B cell (primary cell): ENCODE measurements at places on chromosomes 7 and 10. TPM values are rescaled to one million over a fixed set of nuclear protein-coding genes. Genes with fewer than 3 reads are reported as not detected.

ADAMTS14 gene
- polyA plus RNA-seq = not detected in 2 replicates

- DNase-seq = no peak
Measured at GRCh38 chr10:113993489-113993991, 50.1 kb upstream of the ADRB1 start.

- DNase-seq = peak; percentile 80
Measured at GRCh38 chr7:131109759-131110296, 217.8 kb upstream of the MKLN1 start.

GRCh38 chr7:80940539-80941207, 21.8 kb upstream of the SEMA3C start:
- no peak for DNase-seq

HOXA4 gene
- 0.30 TPM in 1 of 2 replicates, not detected in the other for polyA plus RNA-seq

GRCh38 chr7:46385662-46386309, 464.7 kb upstream of the IGFBP3 start:
- no peak for DNase-seq

LEP gene
- polyA plus RNA-seq = not detected in 2 replicates

CNTNAP2 gene
- polyA plus RNA-seq = 0.59 and 16.6 TPM in 2 replicates

GRCh38 chr7:94374231-94374630, 20.5 kb upstream of the COL1A2 start:
- no peak for DNase-seq

DNA sequence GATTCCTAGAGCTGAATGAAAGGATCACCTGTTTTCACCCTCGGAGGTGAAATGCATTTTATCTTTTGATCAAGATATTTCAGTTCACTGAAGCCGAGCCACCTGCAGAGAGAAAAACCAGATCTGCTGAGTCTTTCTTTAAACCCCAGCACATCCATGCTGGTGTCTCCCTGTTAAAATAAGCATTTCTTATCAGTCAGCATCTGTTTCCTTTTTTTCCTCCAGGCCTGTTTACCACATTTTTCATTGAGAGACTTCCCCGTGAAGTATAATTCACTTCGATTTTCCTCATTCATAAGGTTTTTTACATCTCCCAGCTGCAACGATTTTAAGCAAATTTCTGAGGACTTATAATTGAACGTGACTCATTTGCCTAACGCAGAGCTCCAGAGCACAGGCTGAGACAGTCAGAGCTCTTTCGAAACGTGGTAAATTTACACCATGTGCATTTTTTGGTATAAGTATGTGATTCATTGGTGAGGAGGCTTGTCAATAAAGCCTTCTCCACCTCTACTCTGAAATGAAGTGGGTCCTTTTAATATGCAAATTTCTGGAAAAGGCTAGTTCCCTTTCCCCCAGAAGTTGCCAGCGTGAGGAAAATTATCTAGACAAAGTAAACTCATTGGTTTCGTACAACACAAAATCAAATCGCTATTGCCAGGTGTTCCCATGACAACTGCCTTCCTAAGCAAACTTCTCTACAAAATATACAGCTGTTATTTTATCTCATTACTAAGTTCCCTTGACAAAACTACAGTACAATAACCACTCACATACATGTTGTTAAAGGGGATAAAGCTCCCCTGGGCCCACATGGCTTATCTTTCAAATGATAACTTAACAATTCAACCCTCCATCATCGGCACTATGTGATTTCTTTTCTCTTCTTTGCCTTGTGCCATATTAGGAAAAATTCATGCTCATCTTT, 374.8 kb upstream of the AKR1E2 start:
- DNase-seq = no peak

SLC18A3 gene
- not detected in 2 replicates for polyA plus RNA-seq

DNA sequence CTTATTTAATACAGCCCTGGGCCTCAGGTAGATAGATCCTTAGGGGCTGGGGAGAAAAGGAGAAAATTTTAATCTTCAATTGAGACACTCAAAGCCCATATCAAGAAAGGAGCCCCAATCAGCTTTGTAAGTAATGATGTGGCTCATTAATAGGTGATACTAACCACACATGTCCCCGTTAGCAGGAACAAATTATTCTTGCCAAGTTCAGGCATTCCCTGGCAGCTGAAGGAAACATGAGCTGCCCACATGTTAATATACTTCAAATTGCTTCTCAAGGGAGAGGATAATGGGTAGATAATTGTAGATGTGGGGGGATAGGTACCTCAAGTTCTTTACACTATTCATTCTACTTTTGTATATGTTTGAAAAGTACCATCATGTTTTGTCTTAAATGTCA, 14.5 kb downstream of the IFIT5 start:
- DNase-seq = no peak

- no peak for DNase-seq
Measured at GRCh38 chr7:2928613-2929311, 84.7 kb upstream of the GNA12 start.

MAGI2 gene
- 0.16 and 0.20 TPM in 2 replicates for polyA plus RNA-seq

- DNase-seq = no peak
Measured at GRCh38 chr10:45227042-45227441, 88.4 kb downstream of the OR13A1 start.

ENKUR gene
- not detected in 2 replicates for polyA plus RNA-seq

NRG3 gene
- polyA plus RNA-seq = 0.06 TPM in 1 of 2 replicates, not detected in the other

ADARB2 gene
- polyA plus RNA-seq = 0.13 and 0.29 TPM in 2 replicates

GRCh38 chr10:87818505-87819288, 671 bp upstream of the ATAD1 start:
- peak; percentile 85 for DNase-seq

- no peak for DNase-seq
Measured at GRCh38 chr7:45073786-45074527, 14.8 kb downstream of the NACAD start.

FFAR4 gene
- not detected in 2 replicates for polyA plus RNA-seq

DNA sequence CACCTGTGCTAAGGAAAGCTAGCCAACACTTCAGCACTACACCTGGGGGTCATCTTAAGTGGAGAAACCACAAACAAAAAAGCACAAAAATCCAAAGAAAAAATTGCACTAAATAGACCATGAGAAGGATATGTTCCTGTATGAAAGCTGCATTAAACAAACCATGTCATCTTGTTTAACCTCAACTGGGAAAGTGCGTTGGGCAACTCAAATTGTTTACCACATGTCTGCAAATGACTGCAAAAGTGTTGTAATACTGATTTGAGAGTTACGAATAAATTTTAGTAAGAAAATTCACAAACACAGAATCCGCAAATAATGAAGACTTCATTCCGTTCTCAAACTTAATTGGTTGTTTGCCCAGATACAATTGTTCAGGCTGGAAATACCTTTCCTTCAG, 111.9 kb upstream of the EGFR start:
- no peak for DNase-seq

MMP21 gene
- 0.18 and 0.39 TPM in 2 replicates for polyA plus RNA-seq

DNA sequence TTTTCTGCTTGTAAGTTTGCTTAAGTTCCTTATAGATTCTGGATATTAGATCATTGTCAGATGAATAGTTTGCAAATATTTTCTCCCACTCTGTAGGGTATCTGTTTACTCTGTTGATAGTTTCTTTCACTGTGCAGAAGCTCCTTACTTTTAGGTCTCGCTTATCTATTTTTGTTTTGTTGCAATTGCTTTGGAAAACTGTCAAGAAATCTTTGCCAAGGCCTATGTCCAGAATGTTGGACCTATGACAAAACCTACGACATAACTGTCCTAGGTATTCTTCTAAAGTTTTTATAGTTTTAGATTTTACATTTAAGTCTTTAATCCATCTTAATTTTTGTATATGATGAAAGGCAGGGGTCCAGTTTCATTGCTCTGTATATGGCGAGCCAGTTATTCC, 27.4 kb downstream of the COA1 start:
- no peak for DNase-seq

WAPL gene
- polyA plus RNA-seq = 8.3 and 15.4 TPM in 2 replicates

GRCh38 chr10:76086761-76087639, 655.6 kb downstream of the LRMDA start:
- no peak for DNase-seq

DNA sequence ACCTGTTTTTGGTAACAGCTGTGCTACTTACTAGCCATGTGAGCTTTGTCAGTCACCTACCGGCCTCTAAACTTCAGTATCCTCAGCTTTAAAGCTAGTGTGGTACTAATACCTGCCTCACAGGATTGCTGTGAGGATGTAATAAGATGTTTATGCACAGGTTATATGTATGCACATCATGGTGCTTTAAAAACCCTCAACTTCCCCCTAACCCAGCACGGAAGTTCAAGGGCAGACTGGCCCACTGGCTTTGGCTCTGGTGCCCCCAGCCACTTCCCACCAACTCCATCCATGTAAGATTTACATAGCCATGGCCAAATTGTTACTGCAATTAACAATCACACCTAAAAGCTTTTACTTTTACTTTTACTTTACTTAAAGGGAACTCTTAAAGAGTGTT, 676.0 kb upstream of the GALNT17 start:
- peak; percentile 31 for DNase-seq

- no peak for DNase-seq
Measured at GRCh38 chr10:57964351-57964750, 303.3 kb downstream of the IPMK start.

NUDT13 gene
- polyA plus RNA-seq = 2.5 and 3.4 TPM in 2 replicates

- DNase-seq = no peak
Measured at GRCh38 chr10:133069033-133069525, 18.6 kb upstream of the ADGRA1 start.

NPFFR1 gene
- polyA plus RNA-seq = not detected in 2 replicates

DNA sequence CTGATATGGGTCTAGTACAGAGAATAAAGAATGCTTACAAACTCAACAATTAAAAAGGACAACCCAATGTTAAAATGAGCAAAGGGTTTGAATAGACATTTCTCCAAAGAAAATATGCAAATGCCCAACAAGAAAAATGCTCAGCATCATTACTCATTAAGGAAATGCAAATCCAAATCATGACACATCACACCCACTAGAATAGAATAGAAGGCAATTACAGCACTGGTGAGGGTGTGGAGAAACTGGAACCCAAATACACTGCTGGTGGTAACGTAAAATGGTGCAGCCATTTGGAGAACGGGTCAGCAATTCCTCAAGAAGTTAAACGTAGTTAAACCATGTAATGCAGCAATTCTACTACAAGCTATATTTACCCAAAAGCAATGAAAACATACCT, 53.8 kb downstream of the KDM7A start:
- DNase-seq = no peak

- peak; percentile 80 for DNase-seq
Measured at GRCh38 chr7:73738220-73738611, 386 bp downstream of the ABHD11 start.

GIMAP4 gene
- 0.30 and 0.66 TPM in 2 replicates for polyA plus RNA-seq

C10orf88 gene
- polyA plus RNA-seq = 3.6 and 4.1 TPM in 2 replicates

DNA sequence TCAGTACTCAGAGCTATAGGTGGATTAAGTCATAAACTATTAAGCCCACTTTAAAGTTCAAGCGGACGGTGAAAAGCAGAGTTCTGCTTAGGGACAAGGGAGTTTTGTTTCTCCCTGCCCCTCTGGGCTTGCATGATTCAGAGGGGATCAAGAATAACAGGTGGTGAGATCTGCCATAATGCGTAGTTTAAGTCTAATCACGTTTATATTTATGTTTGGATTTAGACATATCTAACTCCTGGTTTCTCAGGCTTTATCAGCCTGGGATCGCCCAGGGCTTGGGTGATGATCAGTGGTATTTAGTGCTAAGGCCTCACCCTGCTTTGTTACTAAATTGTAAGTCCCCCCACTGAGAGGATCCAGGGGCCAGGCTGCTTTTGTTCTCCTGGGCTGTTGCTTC, 335.4 kb upstream of the NRP1 start:
- no peak for DNase-seq
